Activated naive CD4-positive, alpha-beta T cell treated with anti-CD3 and anti-CD28 coated beads for 36 hours (primary cell): ENCODE measurements at places on chromosomes 1 and 21. TPM values are rescaled to one million over a fixed set of nuclear protein-coding genes. Genes with fewer than 3 reads are reported as not detected.

- DNase-seq, result no peak
- H3K4me1 ChIP-seq, result no peaks in the 10 kb centered on the region
- H3K27ac ChIP-seq, result no peak overlapping the region
Measured at GRCh38 chr1:233031521-233031920, 81.1 kb downstream of the NTPCR start.

DNA sequence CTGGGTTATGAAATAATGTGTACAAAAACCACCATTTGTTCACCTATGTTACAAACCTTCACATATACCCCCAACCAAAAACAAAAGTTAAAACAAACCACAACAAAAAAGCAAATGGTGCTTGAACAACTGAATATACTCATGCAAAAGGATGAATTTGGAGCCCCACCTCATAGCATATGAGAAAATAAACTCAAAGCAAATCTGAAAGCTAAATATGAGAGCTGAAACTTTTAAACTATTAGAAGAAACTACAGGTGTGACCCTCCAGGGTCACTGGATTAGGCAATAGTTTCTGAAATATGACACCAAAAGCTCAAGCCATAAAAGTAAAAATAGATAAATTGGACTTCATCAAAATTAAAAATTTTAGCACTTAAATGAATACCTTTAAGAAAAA, 215.5 kb upstream of the CHRM3 start:
- peaks cover 1% of the 10 kb centered on the region for H3K36me3 ChIP-seq
- DNase-seq, result no peak
- H3K27me3 ChIP-seq, result no peaks in the 10 kb centered on the region
- no peaks in the 10 kb centered on the region for H3K4me1 ChIP-seq

SF3B4 gene
- 48.5 TPM for total RNA-seq

TMEM52 gene
- total RNA-seq, result 0.99 TPM
